Endothelial cell (in vitro differentiated cells): ENCODE measurements at places on chromosomes 5 and 9.

GRCh38 chr9:125660557-125660956, 46.5 kb downstream of the MAPKAP1 start:
- DNase-seq: no peak

GRCh38 chr5:9831823-9832222, 201.7 kb upstream of the TAS2R1 start:
- DNase-seq: no peak

DNA sequence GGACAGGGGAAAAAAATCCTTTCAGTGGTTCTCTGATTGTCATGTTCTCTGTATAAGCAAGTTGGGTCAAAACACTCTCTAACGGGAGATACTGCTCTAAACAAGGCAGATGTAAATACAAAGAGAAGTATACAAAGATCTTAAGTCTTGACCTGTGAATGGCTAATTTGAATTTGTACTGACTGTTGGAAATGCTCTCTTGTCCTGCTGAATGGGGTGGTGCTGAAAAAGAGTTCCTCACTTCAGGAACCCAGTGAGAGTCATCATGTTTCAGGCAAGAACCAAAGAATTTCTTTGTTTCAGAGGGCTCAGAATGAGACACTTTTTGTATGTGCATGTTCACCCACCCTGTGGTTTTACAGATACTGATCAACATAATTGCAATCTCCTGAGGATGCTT, 461.0 kb downstream of the NR2F1-AS1 start:
- no peak for DNase-seq

- no peak for DNase-seq
Measured at GRCh38 chr5:83364312-83365299, 106.9 kb upstream of the VCAN start.

- DNase-seq: no peak
Measured at GRCh38 chr5:130251931-130252330, 347.7 kb downstream of the CHSY3 start.

- no peak for DNase-seq
Measured at GRCh38 chr5:110072651-110073050, 382.9 kb downstream of the MAN2A1 start.

- DNase-seq: no peak
Measured at GRCh38 chr5:167440846-167441245, 850.6 kb upstream of the WWC1 start.

GRCh38 chr9:112341730-112342129, 8.3 kb upstream of the PTBP3 start:
- DNase-seq: no peak
